Mesothelial cell of epicardium (in vitro differentiated cells): ENCODE measurements at places on chromosomes 6 and 20.

DNA sequence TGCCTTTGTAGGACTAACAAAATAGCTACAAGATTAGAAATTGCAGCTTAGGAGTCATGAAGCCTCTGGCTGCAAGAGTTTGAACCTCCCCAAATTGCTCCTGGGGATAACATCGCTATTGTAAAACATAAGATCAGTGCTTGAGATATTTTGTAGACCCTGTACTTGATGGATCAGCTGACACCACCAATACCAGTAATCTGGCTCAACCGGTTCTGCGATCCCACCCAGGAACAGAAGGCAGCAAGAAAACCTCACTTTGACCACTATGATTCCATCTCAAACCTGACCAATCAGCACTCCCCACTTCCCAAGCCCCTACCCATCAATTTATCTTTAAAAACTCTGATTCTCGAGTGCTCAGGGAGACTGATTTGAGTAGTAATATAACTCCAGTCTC is 265.7 kb upstream of the PRND start:
- no peak for DNase-seq

- no peak for DNase-seq
Measured at GRCh38 chr6:116008470-116009243, 52.0 kb downstream of the FRK start.

DNA sequence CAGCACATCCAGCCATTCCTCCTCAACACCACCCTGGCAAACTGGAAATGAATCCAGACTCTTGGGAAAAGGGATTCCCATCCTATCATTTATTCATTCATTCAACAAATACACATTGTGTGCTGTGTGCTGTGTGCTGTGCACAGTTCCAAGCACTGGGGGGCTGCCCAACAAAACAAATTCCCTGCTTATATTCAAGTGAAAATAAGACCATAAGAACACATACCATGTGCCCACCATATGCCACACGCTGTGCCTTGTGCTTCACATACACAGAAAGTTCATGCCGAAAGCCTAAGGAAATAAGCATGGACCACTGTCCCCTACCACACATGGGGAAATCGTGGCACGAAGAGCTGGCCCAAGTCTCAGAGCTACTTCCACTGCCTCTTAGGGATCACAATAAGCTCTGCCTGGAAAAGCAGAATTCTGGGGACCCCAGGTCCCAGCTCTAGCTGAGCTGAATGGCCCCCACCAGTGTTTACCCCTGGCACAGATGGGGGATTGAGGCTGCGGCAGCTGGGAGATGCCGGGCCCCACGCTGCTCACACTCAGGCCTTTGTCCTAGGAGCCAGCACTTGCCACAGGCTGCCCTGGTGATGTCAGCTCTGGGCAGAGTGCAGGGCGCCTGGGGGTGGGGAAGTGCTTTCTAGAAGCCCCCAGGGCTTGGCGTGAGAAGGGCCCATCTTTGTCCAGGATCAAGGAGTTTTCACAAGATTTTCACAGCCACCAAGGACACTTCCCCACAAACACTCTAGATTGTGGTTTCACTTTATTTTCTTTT is 99.6 kb downstream of the PREX1 start:
- no peak for DNase-seq

DNA sequence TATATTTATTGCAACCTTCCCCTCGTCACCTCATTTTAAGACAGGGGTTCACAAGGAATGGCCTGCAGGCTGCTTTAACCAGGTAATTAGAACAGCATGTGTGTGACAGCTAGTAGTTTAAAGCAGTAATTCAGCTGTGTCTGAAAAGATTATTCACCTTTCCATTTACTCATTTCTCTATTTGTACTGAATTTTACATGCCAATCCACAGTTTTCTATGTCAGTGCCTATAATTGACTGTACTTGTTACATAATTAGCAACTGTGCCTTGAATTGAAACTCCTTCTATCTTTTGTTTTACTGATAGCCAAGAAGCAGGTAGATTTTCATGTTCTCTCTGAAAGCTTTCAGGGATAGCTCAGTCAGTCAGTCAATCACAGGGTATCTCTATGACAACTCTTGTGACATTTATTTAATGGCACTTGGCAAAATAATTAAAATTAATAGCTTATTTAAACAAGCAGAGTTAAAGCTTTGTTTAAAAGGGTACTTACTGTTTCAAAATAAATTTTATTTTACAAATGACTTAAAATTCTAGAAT is 214.0 kb downstream of the ZFAND3 start:
- DNase-seq, result no peak

GRCh38 chr6:166330612-166331011 is 11.7 kb downstream of the SFT2D1 start:
- no peak for DNase-seq

GRCh38 chr6:125738276-125738675 is 11.2 kb upstream of the HEY2 start:
- no peak for DNase-seq

DNA sequence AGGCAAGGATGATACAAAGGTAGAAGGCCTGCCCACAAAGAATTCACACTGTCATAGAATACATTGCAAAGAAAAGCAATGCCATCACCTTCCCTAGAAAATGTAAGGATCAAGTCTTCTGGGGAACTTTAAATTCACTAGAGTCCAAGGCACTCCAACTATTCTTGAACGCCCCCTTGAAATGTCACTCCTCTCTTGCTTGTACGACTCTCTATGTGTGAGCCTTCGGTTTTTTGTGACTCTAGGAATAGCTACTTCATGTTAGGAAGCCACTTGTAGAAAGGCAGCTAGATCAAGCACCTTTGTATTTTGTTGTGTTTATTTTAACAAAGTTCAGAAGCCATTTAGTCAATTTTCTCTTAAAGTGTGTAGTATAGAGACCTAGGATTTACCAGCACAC is 159.2 kb upstream of the ARID1B start:
- no peak for DNase-seq

DNA sequence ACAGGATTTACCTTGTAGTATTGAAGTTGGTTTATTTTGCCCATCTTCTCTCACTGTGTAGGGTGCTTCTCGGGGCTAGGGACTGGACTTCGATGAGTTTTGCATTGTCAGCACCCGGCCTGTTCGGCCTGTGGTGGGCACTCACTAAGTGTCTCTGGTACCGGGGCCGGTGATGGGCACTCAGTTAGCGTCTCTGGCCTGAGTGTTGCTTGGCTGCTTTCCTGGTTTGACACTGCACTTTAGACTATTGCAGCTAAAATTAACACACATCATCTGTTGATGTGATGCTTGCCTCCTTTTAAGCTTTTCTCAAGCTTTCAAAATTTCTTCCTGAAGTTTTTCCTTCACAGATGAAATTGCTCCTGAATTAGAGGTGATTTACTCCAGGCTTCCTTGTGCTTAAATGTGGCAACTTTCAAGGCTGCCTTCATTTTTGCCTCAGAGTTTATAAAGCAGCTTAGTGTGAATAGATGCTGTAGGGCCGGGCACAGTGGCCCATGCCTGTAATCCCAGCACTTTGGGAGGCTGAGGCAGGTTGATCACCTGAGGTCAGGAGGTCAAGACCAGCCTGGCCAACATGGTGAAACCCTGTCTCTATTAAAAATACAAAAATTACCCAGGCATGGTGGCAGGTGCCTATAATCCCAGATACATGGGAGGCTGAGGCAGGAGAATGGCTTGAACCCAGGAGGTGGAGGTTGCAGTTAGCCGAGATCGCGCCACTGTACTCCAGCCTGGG is 41.7 kb upstream of the TULP4 start:
- DNase-seq, result no peak

- DNase-seq, result no peak
Measured at GRCh38 chr6:6984585-6985366, 123.0 kb upstream of the RREB1 start.

- no peak for DNase-seq
Measured at GRCh38 chr6:112199001-112199403, 55.4 kb downstream of the LAMA4 start.

- DNase-seq, result peak; percentile 56
Measured at GRCh38 chr6:33410711-33411631, at the start of gene PHF1. Gene PHF1 (plus strand): TSS chr6:33411014. CDS start chr6:33412264, 1,250 bp downstream.

DNA sequence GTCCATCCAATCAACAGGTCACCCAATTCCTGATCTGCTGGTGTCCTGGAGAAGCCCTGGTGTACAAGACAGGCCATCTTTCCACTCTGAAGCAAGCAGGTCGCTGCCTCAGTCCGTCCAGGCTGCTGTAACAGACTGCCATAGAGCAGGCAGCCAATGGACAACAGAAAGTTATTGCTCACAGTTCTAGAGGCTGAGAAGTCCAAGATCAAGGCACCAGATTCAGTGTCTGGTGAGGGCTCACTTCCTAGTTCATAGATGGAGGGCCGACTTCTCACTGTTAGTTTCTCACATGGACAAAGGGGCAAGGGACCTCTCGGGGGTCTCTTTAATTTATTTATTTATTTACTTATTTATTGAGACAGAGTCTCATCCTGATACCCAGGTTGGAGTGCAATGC is 74.8 kb downstream of the CD24 start:
- DNase-seq, result no peak

- DNase-seq, result no peak
Measured at GRCh38 chr6:165605182-165605875, 57.7 kb downstream of the PDE10A start.

- DNase-seq, result peak; percentile 69
Measured at GRCh38 chr6:143060806-143061596, at the start of gene AIG1. Gene AIG1 (plus strand): TSS chr6:143060889. CDS start chr6:143060926, 37 bp downstream.

- no peak for DNase-seq
Measured at GRCh38 chr6:96138406-96138805, 122.6 kb downstream of the FUT9 start.

DNA sequence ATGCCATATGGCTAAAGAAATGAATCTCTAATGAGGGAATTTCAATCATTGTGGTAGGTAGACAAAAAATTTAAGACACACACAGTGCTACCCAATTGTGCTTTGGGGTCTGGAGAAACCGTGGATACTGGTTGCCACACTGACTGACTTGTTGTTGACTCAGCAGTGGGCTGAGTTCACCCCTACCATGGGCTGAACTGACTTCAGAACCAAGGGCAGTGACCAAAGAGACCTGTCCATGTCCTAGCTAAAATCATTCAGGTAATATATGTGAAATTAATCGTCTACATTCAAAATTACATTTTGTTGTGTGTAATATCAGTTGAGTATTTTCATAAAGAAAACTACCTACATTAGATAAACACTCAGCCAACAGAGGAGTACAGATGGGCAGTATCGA is 131.6 kb downstream of the PDE7B start:
- DNase-seq, result no peak

DNA sequence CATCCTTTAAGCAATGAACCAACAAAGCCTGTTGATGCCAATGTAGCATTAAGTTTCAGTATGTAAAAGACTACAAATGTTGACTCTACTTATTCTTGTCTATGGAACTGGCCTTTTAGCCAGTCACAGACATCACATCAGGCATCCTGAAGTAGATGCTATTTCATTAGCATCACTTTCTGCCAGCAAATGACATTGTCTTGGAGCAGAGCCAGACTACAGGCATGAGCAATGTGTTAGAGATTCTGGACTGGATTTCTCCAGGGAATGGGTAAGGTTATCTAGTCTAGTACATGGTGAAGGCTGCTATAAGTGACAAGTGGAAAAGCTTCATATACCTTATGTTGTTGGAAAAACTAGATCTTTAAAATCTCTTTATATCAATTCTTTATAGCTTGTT is 142.9 kb downstream of the ADGRB3 start:
- no peak for DNase-seq

DNA sequence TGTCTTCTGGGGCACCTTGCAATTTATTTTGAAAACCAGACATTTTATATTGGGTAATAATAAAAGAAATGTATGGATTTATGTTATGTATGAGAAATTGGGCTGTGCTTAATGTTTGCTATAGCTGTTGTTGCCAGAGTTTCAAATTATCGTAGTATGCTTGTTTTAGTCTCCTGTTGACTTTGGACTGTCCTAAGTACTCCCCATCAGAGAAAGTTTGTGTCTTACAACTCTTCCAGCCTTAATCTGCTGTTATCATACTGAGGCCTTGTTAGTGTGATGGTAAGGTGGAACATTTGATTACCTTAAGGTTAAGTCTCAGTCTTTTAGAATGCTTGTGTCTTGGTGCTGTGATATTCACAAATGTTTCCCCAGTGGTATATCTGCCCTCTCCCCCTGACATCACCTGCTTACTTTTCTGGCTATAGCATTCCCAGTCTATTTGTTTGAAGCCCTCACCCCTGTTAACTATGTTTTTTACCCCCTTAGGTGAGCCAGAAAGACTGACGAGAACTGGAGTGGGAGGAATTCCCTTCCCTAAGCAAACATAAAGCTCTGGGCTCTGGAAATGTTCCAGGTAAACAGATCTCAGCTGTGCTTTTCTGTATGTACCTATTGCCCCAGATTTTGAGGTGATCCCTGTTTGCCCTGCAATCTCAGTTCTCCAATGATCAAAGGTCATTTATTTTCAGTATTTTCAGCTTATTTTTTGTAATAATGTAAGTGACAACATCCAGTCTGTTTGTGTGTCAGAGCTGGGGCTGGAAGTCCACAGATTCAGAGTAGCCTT is 581.1 kb upstream of the CITED2 start:
- DNase-seq, result no peak

DNA sequence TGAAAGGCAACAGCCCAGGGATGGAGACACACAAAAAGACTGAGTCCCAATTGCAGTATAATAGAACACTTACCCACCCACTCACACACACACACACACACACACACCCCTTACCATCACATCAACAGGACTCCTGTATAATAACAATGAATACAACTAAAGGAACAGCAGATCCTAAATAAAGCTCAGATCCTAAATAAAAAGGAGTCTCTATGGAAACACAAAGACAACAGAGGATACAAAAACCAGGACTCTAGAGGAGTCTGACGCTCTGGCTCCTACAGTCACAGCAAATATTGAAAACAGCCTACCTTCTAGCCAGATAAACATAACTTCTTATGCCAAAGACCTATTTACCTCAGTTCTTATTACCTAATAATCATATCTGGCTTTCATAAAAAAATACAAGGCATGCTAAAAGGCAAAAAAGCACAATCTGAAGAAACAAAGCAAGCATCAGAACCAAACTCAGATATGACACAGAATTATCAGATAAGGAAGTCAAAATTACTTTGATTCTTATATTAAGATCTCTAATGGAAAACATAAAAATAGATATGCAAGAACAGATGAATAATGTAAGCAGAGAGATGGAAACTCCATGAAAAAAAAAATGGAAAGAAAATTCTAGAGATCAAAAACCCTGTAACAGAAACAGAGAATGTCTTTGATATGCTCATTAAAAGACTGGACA is 134.9 kb downstream of the MMUT start:
- DNase-seq, result no peak

DNA sequence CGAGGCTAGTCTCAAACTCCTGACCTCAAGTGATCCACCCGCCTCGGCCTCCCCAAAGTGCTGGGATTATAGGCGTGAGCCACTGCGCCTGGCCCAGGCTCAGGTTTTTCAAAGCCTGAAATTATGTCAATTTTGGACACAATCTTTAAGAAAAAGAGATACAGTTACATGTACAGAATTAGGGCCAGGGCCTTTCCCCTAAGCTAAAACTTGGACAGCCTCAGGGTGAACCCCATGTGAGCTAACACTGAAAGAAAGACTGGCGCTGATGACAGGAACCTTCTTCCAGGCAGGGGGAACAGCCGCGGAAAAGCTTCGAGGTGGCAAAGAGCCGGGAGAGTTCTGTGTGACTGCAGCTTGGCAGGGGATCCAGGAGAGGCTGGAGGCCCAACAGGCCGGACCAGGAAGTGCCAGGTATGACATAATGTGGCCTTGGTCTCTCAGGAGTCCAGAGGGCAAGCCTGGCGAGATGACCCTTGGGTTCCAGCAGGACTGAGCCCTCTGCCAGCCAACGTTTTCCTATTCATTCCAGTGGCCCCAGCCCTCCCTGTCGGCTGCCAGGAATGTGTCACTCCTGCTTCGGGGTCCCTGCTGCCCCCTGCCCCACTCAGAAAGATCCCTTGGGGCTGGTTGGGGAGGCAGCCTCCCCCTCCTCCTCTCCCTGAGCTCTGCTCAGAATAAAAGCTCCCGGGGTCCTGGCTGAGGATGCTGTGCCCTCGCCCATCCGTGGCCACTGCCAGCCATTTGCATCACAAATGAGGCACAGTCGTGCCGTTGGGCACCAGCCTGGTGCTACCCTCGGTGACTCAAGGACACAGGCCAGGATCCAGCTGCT is 37.3 kb downstream of the RBM38 start:
- no peak for DNase-seq
